ENCODE measurements at places on chromosomes 1 and 21.

GRCh38 chr21:45352621-45353139, 52.3 kb upstream of the COL18A1 start:
- no peak for DNase-seq

- DNase-seq: peak; percentile 93
Observed at GRCh38 chr1:15579683-15580047, 5.2 kb downstream of the AGMAT start.

DNA sequence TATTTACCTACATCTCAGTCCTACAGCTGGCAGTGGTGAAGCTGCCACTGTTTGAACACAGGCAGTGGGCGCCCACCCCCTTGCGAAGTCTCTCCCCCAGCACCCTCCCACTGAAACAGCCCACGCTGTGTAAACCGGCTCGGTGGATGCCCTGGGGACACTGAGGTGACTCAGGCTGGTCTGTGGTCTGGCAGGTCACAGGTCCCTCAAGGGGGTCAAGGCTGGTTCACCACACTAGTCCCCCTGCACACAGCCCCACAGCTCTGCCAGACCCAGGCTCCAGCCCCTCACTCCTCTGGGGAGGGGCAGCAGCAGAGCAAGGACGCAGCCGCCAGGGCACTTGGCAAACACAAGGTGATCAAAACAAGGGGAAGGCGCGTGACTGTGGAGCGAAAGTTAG, 7.6 kb downstream of the CHD5 start:
- DNase-seq: no peak

DNA sequence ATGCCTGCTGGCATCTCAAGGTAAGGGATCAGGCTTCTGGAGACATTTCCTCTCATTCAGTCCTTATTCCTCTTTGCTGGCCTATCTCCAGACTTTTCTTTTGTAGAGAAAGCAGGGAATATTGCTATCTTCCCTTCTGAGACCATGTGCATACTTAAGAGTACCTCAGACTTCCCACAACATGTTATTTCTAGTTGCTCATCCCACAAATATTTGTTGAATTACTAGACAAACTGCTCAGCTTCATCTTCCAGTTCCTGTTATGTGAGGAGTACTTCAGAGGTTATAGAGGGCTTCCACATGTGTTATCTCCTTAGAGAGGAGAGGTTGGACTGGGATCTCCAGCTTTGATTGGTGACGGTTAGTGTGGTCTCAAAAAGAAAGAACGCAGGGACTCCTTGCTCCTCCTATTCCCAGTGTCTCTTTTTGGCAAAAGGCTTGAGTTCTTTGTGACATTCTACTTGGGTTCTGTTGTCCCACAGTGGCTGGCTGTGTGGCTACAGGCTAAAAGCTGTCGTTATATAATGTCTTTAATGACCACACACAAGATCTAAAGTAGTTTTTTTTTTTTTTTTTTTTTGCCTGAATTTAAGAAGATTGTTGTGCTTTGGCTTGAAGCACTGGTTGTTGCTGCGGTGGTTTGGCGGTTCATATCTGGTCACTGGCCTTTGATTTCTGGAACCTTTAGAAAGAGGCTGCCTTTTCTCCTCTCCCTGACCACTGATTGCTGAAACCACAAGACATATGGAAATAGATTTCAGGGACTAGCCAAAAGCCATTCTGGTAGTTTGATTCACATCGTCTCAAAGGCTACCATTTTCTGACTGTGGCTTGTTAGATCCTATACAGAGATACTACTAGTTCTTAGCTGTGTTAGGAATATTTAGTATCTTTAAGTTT, 78.7 kb downstream of the FGGY start:
- no peak for DNase-seq

DNA sequence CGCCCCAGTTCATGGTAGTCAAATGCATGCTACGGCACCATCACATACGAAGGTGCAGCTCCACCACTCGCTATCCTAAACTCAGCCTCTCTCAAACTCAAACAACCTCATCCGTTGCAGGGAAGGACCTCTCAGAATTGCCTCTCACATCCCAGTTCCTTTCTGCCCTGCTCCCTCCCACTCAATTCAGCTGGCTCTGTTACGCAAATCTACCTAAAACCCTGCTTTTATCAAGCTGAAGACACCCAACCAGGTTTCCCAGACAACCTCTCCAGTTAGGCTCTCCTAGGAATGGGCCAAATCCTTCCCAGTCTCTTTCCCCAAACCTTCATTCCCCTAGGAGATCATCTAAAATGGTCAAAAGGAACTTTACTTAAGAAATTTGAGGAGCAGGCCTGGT, 62.9 kb downstream of the CLSTN1 start:
- DNase-seq: no peak

DNA sequence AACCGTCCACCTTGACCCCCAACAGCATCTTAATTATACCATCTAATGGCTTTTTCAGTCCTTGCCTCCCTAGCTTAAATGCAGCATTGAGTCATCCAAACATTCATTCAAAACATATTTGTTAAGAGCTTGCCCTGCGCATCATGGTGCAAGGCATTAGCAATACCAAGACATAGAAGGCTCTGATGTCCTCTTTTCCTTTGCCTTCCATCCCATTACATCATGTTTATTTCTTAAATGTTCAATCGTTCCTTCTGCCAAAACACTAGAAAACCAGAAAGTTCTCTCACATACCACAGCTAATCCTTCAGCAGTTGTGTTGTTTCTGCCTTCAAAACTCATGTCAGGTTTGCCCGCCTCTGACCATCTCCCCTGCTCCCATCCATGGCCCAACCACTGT, 29.8 kb upstream of the VTCN1 start:
- no peak for DNase-seq

DNA sequence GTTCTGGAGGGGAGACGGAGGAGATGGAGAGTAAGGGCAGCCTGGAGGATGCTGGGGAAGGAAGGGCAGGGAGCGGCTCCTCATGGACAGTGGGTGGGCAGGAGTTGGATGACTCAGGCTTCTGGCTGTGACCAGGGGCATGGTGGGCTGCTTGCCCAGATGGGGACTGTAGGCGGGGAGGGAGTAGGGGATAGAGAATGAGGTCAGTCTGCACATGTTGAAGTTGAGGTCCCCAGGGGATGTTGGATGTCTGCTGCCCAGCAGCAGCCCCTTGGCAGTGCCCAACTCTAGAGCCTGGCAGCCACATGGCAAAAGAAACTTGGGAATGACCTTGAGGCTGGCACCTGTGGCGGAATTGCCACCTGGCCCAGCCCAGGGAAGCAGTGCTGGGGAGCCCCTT, 6.4 kb downstream of the SELENON start:
- DNase-seq: no peak

DNA sequence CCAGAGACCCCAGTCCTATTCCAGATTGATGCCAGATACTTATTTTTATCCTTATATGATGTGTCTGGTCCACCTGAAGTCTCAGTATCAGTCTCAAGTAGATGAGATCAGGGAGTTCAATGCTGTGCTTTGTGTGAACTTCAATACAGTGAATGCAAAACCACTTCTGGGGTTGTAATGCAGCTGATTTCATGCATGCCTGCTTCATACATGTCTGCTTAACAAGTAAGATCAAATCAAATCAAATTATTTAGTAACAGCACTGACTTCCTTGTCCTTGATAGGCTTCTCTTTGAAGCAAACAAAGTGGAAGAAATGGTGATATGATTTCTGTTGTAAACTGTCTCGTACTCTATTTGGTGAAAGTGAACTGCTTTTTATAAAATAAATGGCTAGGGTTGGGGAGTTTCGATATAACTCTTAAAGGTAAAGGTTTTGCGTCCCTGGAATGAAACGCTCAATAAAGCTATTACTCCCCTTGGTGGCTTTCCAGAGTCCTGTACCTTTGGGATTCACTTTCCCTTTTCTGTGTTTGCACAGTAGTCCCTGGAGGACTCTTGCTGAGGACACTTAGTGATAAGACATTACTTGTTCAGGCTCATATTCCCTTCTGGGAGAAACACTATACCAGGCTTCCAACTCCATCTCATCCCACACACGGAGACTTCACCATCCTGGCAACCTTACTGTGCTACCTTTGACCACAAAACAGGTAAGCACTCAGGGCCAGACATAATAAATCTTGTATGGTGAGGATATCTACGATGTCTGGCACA, 59.3 kb downstream of the FH start:
- no peak for DNase-seq

DNA sequence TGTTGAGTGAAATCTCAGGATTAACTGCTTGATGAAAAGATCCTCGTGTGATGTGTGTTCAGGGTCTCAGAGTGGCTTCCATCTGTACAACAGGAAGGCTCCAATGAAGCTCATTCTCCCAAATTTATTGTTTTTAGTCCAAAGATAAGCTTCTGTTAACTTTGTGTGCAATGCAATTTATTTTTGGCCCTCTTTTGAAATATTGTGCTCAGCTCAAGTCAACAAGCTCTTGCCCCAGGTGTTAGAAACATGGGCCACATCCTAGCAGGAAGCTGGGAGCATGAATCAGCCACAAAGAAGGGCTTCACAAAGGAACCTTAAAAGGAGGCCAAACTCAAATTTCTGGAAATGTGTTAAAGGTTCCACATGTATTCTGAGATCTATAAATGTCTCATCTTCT, 135.7 kb downstream of the PCP4 start:
- no peak for DNase-seq

- DNase-seq: no peak
Observed at GRCh38 chr21:36835383-36835795, 131.1 kb downstream of the HLCS start.

- peak; percentile 36 for DNase-seq
Observed at GRCh38 chr21:17931080-17931479, 111.9 kb upstream of the C21orf91 start.

Data from MM.1S (cell line).